ENCODE measurements at places on chromosomes 3 and 15. TPM values are rescaled to one million over a fixed set of nuclear protein-coding genes. Genes with fewer than 3 reads are reported as not detected.

- DNase-seq = no peak
Observed at GRCh38 chr3:192917028-192917403, 640 bp downstream of the MB21D2 start.

DNA sequence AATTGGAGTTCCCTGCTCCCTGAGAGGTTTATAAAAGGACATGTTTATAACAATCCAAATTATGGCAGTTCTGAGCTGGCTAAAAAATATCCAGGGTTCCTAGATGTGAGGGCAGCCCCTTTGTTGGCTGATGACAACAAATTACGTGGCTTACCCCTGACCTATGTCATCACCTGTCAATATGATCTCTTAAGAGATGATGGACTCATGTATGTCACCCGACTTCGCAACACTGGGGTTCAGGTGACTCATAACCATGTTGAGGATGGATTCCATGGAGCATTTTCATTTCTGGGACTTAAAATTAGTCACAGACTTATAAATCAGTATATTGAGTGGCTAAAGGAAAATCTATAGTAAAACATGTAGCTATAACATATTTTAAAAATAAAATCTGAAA lies 13.9 kb downstream of the AADAC start:
- no peak for DNase-seq

DNA sequence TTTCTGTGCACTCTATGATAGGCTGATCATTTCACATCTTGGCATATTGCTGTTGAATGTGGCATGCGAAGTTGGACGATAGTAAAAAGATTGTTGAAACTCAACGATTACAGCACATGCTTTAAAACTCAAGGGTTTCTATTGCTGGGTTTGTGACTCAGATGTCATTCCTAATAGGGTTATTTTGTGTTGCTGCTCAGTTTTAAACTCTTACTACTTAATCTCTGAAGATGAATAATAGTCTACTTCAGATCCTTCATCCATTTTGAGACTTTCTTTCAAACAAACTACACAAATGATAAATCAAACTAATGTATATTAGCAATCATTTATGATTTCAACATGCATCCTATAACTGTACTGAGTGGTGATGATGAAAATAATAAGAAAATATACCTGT lies 71.3 kb upstream of the MBNL1 start:
- DNase-seq = no peak

DNA sequence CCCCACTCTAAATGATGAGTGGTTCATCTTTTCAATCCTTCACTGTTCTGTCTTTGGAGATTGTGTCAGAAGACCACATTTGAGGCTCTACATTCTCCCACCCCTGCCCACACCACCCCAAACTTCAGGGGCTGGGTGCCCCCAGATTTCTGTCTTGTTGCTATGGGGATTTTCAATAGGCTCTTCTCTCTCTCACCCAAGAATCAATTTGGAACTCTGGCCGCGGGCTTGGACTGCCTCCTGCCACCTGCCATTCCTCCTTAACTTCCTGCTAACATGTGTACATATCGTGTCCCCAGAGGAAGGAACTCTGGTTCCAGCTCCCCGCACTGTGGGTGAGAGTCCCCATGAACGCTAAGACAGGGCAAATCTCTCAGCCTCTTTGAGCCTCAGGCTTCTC lies 67.4 kb upstream of the LARS2 start:
- no peak for DNase-seq

DNA sequence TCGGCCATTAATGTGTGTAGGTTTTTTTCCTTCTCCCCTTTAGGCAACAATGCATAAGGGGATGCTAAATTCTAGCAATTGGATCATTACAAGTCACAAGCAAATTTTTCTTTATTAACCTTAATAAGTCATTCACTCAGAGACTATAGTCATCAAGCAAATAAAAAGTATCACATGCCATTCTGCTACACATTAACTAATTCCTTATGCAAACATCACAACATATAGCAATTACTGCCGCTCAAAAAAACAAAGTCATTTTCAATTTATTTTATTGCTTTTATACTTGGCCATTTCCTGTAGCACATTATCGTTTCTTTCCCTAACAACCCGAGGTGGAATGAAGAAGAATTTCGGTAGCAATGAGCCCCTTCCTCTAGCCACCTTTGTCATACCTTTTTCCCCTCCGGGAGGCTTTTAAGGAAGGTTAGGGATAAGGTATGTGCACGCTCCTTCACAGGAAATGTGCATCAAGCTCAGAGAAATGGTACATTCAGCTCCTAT lies 421.2 kb downstream of the TIGIT start:
- no peak for DNase-seq

GRCh38 chr3:140303875-140304274 lies 368.9 kb downstream of the CLSTN2 start:
- DNase-seq = no peak

Gene IL17RD
- not detected for total RNA-seq

Gene ZCWPW2
- total RNA-seq = not detected
